Thymus (tissue), 14 donors: ENCODE measurements at places on chromosomes 5 and 9.

GRCh38 chr9:105828596-105829213, 134.4 kb downstream of the TMEM38B start:
- no peak for DNase-seq

DNA sequence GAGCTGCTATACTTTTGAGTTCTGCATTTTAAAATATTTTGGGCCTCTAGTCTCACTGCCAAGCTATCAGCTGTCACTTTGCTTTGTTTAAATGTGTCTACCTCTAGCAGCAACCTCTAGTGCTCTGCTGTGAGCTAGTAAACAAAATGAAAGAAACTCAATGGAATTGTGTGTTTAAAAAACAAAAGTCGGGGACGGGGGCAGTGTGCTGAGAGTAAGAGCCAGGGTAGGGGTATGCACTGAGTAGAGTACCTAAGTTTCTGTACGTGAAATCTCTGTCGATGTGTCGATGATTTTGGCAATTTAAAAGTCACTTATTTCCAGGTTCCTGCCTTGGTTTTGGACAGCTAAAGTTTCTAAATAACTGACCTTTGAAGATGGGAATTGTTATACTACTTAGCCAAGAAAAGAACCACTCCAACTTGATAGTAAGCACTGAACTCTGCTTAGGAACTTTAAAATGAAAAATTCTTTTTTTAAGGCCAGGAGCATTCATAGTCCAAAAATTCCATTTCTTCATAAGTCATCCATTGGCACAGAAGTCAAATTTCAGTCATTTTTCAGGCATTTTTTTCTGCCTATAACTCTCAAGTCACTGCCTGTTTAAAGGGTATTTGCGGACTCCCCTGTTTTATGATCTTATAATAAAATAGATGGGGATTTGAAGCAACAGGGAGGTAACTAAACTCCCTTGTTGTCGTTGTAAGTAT, 111.5 kb downstream of the SAXO1 start:
- no peak for DNase-seq

- DNase-seq = no peak
Measured at GRCh38 chr9:130688072-130688471, 5.5 kb upstream of the EXOSC2 start.

DNA sequence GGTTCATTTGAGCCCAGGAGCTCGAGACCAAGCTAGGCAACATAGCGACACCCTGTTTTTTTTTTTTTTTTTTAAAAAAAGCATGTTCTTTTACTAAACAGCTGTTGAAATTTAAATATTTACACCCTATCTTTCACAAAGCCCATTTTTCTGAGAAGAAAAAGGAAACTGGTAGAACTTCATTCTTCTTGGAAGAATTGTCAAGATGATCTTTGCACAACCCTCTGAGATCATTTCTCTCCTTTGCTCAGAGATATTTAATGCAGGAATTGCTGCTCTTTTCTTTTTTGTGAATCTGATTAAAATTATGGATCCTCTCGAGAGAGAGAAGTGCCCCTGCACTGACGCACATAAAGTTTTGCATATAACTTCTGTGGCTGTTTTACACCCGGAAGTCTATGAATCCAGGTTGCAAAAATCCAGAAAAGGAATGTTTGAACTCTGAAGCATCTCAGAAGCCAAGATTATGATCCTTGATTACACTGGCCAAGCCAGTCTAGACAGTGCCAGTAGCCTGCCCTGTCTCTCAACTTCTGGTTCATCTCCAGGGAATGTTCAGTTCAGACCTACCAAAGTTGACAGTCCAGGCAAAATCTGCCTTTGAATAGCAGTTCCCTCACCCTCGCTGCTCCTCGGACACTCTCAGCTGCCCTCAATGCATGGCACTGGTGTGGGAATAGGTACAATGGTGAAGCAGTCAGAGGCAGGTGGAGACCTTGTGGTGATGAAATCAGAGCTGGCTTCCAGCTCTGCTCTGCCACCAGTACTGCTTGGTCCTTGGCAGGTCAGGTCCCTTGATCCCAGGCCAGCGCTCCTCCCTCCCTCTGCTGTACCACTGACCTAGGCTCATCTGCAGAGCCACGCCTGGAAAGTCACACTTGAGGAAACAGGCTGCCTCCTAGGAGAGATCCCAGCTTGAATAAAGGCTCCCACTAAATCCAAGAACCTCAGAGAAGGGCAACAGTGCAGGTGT, 13.3 kb upstream of the SLC31A2 start:
- no peak for DNase-seq

DNA sequence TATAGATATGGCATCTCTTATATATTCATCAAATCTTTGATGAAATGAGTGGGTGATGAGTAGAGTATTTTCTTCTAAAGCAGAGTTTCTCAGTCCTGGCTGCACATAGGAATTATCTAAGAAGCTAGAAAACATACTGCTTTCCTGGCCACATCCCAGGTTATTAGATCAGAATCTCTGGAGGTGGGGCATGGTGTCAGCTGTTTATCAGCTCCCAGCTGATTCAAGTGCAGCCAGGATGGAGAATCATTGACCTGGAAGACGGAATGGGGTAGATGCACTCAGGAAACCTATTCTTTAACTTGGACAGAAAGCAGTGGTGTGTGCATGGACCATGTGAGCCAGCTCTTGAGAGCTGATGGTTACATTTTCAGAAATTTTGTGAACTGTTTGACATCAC, 108.1 kb upstream of the IL6ST start:
- no peak for DNase-seq

DNA sequence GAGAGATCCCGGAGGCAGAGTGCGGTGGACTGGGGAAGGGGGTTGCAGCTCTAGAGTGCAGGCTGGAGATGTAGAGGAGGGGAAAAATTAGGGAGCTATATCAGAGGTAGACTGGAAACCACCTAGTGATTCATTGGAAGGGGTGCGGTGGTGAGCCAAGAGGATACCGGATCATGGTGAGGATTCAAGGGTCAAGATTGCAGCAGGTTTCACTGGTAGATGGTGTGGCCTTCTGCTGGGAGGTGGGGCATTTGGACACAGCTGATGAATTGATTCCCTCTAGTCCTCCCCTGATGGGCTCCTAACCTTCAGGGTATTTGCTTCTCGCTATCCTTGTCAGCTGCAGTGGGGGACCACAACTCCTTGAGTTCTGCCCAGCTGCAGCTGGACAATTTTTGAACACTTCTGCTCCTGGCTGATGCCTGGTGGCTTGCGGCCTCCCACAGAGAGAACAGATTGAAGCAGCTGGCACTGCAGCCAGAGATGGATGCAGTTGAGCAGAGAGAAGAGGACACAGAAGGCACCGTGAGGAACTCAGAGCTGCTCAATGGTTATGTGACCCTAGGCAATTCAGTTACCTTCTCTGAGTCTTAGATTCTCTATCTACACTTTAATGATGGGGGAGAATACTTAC, 134.4 kb upstream of the ABCA1 start:
- DNase-seq = no peak

DNA sequence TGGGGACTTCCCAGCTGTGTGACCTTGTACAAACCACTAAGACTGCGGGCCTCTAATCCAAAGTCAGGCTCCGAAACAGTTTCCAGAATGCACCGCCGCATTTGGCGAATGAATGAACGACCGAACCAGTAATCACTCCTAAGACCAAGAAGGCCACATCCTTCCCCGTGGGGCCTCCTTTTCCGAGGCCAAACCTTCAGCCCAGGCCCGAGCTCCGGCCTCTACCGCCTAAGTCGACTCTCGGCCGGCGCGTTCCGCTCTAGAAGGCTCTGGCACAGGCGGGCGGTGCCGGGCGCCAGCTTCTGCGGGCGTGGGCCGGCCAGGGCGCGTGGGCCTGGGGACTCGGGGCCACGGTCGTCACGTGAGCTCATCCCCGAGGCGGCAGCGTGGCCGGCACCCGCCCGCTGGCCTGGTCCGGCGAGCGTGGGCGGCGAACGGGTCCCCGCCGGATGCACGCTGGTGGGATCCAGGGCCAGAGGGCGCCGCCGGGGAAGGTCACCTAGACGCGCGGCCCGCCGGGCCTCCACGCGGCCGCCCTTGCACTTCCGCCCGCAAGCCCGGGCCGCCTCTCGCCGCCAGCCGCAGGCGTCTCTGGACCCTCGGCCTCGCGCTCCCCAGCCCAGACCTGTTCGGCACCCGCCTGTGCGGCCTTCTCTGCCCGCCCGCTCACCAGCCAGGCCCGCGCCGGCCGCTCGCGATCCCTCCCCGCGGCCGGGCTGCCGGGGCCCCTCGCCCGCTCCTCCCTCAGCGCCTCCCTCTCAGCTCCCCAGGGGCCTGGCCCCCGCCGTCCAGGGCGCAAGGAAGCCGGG, 754 bp downstream of the VDAC1 start:
- no peak for DNase-seq

DNA sequence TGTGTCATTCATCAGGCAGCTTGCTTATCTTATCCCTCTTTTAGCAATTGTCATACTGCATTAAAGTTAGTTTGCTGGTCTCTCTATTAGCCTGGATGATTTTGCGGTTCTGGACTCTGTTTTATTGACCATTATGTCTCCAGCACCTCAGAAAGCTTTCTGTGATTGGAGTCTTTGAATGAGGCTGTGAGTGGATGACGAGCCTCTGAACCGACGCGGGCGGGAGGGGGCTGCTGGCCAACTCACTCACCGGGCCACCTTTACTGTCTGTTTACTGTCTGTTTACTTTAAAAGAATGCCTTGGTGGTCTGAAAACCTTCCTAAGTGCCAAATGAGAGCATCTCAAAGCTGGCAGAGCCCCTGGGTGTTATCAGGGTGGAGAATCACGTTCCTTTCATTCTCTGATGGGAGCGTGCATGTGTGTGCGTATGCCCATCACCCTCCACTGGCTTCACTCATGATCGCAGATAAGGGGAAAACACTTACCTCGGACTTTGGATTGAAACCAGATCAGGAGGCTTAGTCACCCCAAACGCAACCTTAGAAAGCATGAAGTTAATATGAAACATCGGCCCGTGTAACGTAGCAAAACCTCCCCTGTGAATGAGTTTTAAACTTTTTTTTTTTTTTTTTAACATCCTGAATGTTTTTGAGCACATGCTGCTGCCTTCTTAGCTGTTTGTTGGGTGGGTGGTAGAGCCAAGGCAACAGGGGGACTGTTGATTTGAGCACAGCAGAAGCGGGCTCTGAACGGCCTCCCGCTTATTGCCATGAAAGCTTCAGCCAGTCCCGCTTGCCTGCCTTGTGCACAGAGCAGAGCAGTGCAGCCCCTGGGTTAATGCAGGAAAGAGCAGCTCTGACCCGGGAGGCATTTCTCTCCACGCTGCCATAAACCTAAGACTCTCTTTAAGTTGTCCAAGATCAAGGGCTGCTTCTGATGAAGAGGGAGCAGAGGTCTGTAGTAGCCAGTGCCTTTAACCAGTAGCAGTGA, 173.6 kb downstream of the GADD45G start:
- no peak for DNase-seq

GRCh38 chr5:142716963-142717362, 31.1 kb upstream of the FGF1 start:
- DNase-seq = peak; percentile 38

GRCh38 chr5:137782984-137783536, 28.9 kb upstream of the HNRNPA0 start:
- no peak for DNase-seq

DNA sequence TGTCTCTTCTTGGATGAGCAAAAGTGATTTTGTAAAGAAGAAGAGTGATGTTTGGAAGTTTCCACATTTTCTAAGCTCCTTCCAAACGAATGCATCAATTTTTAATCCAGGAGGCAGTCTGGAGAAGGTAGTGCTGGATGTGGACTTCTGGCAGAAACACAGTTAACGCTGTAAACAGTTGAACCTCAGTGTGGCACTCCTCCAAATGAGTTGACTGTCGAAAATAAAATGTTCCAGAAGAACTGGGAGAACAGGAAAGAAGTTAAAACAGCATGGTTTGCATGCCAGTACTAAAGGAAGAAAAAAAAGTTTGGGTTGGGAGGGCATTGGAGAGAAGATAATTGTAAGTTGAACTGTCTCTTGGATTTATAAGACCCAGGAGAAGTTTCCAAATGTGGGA, 6.5 kb downstream of the ZNF462 start:
- no peak for DNase-seq

GRCh38 chr5:150851039-150851438, 4.7 kb downstream of the IRGM start:
- DNase-seq = no peak

GRCh38 chr5:16806711-16807546, 129.2 kb downstream of the MYO10 start:
- DNase-seq = no peak

- no peak for DNase-seq
Measured at GRCh38 chr5:61261136-61261535, 70.9 kb upstream of the ZSWIM6 start.

DNA sequence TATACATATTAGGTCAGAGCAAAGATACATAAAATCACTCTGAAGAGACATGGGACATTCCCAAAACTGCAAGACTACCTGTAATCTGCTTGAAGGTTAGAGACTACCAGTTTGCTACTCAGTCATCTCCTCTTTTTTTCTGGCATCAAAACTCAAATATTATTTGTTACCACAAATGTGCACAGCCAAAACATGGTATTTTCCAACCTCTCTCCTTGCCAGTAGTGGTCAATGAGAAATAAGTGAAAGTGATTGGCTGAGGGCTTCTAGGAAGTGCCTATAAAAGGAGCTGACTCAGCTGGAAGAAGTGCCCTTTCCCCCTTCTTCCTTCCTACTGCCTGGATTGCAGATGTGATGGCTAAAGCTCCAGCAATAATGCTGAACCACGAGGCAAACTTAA, 13.8 kb downstream of the GZMK start:
- DNase-seq = no peak

DNA sequence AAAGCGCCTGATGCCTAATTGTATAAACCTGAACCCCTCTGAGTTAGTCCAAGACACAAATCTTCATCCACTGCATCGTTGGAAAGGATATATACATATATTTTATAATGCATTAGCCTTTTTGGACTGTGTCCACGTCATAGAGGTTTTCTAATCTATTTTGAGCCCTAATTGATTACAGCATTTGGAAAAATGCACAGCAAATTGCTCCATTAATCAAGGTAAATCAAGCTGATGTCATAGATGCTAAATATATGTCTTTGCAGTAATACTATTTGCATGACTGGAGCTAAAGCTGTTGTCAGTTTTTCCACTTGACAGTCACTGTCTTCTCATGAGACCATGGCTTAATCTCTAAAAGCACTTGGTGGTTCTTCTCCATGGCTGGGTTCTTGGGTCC, 483.5 kb upstream of the TNC start:
- no peak for DNase-seq
